Fibroblast of upper back skin (primary cell): ENCODE measurements at places on chromosomes 7 and 10.

- DNase-seq: no peak
Observed at GRCh38 chr7:69403169-69403568, 195.1 kb upstream of the AUTS2 start.

DNA sequence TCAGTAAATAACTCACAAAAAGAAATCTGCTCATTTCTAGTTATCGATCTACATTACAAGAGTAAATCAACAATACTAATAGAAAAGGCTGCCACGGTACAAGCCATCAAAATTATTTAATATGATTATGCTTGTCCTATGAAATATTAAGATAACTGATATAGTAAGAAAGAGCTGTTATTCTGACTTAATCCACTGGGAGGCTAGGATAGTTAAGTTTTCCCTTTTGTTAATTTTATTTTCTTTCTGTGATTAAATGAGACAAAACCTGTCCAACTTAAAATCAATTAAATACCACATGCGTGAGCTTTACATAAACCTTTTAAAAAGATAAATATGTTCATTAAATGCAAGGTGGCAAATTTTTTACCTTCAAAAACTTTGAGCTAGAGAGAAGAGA is 114.8 kb downstream of the LMBR1 start:
- no peak for DNase-seq

DNA sequence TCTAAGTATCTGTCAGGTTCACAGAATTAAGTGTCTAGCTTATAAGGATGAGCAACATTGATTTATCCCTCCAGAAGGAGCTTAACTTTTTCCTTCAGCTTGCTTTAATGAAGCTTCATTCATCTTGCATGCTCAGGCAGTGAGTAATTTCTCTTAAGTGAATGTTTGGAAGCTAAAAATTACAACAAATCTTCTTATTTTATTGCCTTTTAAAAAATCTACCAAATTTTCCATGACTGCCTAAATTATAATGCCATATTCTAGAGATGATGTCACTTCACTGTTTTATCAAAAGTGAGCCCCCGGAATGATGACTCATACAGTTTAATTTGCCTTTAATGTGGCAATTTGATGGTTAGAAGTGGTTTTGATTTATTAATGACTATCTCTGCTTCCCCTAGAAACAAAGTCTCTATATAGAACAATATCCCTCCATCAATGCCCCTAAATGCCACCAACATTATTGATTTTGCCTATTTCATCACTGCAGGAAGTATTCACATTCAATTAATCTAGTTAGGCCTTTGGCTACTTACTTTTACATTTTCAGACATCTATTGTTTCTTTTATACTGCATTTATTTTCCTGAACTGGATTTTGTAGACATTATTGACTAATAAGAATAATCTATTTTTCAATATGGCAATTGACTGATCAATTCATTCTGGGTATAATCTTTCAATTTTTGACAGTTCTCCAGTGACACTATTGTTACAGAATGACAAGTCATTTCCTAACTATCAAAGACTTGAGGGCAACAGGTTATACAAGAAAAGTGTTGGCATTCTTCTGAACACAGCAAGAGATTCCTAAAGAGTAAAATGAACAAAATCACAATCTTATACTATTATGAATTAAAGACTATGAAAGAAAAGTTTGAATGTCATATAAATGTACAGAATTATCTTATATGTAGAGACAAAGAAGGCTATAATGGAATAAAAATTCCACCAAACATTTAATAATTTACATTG is 139.3 kb upstream of the ODAD2 start:
- DNase-seq: peak; percentile 84

- DNase-seq: no peak
Observed at GRCh38 chr7:27151341-27151930, 947 bp downstream of the HOXA3 start.

- DNase-seq: peak; percentile 46
Observed at GRCh38 chr10:13784067-13784466, 197.3 kb downstream of the PRPF18 start.

- peak; percentile 20 for DNase-seq
Observed at GRCh38 chr10:80075781-80076180, 2.7 kb upstream of the TMEM254 start.

GRCh38 chr7:90262438-90262837 is 17.5 kb downstream of the CFAP69 start:
- DNase-seq: peak; percentile 47

- no peak for DNase-seq
Observed at GRCh38 chr10:31343551-31343950, 24.5 kb downstream of the ZEB1 start.
